ENCODE measurements at places on chromosomes 12 and 14.

DNA sequence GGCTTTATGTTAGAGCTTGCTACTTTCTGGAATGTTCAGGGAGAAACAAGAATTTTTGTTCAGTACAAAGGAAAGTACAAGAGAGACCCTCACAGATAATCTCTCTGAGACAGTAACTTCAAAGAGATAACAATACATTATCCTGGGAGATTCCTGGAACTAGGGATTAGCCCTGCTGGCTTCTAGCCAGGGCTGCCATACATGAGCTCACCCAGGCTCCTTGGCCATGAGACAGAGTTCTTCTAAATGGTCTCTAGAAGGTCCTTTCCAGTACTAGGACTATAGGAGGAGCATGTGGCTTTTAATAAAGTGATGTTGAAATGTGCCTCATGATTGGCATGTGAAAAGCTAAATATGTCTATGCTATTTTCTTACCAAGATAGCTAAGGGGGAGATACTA lies 342.5 kb downstream of the EMP1 start:
- no peak for DNase-seq

DNA sequence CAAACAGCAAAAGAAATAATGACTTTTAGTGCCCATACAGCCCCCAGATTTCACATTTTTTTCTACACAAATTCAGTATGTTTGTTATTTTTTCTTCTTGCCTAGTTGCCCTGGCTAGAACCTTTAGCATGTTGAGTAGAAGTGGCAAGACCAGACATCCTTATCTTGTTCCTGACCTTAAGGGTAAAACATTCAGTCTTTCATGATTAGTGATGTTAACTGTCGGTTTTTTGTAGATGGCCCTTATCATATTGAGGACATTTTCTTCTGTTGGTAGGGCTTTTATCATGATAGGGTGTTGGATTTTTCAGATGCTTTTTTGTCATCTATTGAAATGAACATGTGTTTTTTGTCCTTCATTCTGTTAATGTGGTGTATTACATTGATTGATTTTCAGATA lies 17.1 kb downstream of the IRAK3 start:
- DNase-seq, result no peak

DNA sequence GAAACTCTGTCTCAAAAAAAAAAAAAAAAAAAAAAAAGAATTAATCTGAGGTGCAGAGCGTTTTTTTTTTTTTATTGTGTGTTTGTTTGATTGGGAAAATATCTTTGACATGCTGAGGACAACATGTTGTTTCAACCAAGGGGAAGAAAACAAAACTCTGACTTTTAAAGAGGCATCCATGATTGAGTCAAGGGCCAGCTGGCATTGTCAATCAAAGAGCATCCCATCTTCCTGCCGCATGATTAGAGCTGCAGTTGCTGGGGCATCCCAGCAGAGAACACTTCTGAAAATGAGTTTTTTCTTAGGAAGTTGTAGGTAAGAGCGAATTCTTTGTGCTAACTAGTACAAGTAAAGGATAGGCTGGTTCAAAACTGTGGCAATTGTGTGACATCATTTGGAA lies 200.9 kb upstream of the DAAM1 start:
- DNase-seq, result no peak

- DNase-seq, result no peak
Measured at GRCh38 chr12:107468182-107468581, 217.4 kb upstream of the PWP1 start.

- DNase-seq, result no peak
Measured at GRCh38 chr12:24121911-24122310, 172.4 kb upstream of the SOX5 start.
